Substantia nigra (tissue), 51 donors: ENCODE measurements at places on chromosomes 6 and 20.
A peak's percentile ranks its signal among the peaks of the same experiment; 100 is the strongest.

- DNase-seq: no peak
Observed at GRCh38 chr6:161033667-161034066, 42.1 kb downstream of the MAP3K4 start.

DNA sequence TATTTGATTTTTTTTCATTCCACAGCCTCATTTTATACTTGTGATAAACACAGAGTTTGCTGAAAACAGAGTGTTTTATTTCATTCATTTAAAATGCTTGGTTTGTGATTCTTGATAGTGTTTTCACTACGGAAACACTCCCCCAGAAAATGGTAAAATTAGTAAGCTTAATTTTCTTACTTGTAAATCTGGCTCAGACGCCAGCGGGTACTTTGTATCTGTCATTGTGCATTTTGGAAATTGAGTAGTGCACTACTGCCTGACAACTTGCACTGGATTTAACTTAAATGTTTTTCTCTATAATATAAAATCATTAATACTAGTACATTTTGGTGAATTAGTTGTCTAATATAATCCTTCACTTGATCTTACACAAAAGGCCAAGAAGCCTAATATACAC is 37.0 kb upstream of the HINT3 start:
- no peak for DNase-seq

DNA sequence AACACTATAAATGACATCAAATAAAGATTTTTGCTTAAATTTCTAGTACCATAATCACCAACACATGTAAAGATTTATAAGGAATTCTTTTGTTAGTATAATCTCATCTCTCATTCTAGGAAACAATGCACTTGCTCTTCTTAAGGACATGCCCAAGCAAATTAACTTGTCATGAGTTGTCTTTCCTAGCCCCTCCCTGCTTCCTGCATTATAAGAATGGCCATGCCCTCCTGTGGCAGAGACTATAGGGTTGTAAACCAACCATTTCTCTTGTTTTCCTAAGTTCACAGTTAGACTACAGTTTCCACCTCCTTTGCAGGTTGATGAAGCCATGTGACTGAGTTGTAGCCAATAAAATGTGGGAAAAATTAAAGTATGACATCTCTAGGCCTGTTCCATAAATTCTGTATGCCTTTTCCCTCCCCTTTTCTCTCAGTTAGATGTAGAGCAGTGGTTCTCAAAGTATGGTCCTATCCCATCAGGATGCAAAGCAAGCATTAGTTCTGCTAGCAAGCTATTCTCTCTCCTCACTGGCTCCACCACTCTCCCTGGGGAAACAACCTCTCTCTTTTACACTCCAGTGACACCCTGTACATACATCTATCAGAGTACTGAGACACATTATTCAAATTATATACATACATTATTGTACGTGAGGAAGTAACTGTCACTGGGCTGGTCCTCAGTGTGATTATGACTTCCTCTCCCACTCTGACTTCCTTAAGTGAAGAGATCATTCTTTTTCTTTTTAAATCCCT is 295.0 kb downstream of the PKHD1 start:
- no peak for DNase-seq

- DNase-seq: no peak
Observed at GRCh38 chr6:158879180-158879579, 60.0 kb upstream of the EZR start.

GRCh38 chr6:134168590-134169208 is 116.3 kb upstream of the SLC2A12 start:
- no peak for DNase-seq

DNA sequence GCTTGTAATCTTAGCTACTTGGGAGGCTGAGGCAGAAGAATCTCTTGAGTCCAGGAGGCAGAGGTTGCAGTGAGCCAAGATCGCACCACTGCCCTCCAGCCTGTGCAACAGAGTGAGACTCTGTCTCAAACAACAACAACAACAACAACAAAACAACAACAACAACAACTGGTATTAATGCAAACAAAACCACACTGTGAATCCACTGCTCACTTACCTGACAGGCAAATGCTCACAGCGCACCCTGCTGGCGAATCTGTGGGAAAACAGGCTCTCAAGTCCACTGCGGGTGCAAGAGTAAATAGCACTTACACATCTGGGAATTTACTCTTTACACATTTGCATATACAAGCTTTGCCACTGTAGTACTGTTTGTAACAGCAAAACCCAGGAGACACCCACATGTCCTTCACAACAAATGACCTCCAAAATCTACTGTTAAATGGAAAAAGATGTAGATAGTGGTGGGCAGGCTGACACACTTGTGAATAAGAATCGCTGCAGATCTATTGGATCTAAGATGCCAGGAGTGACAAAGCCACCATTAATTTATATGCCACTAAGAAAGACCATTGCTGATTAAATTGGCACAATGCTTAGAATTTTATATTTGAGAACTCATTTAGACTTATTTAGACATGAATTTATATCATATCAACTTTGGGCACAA is 29.3 kb downstream of the NSFL1C start:
- peak; percentile 62 for DNase-seq

- no peak for DNase-seq
Observed at GRCh38 chr6:12298017-12298978, 8.1 kb downstream of the EDN1 start.

GRCh38 chr6:132790450-132790849 is 8.0 kb downstream of the SLC18B1 start:
- no peak for DNase-seq

- DNase-seq: no peak
Observed at GRCh38 chr6:24963887-24964570, 28.3 kb upstream of the RIPOR2 start.

DNA sequence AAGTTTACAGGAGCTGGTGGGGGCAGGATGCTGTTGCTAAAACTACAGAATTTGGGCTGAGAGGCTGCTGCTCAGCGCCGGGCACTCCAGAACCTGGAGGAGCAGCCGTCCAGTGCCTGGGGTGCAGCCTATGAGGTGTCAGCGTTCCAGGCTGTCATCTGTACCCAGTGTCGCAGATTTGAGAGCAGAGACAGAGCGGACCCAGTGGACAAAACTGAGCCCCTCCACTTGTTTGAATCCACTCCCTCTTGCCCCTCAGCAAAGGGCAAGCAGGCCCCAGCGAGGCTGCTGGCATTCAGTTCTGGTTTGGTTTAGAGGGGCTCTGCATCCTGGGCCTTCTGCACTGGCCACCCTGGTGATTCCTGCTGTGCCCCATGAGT is 144.3 kb downstream of the TBC1D7 start:
- no peak for DNase-seq

DNA sequence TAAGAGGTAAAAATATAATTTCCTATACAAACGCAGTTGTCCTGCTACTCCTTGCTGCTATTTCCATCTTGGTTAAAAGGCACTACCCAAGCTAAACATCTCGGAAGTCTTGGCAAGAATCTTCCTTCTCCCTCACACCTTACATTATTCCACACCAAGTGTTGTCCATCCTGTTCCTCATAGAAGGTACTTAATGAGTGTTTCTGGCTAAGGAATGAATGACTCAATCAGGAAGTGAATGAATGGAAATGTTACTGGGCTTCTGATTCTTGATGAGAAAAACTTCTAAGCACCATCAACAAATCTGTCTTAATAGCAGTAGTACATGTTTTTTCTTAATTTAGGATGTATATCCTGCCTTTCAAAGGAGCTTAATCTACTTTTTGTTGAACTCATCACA is 40.6 kb upstream of the RSPO3 start:
- no peak for DNase-seq

DNA sequence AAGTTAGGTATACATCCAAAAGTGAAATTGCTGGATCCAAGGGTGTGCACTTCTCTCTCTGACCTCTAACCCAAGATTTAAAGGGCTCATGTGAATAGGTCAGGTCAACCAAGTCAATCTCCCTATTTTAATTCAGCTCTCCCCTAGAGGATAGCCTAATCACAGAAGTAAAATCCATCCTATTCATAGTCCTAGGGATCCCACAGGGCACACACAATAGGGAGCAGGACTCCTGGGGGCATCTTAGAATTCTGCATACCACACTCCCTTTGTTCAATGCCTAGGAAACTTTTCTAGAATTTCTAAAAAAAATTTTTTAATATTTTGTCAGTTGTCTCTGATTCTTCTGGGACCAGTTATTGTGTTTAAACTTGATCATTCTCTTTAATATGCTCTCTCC is 35.1 kb downstream of the CST9L start:
- DNase-seq: no peak

DNA sequence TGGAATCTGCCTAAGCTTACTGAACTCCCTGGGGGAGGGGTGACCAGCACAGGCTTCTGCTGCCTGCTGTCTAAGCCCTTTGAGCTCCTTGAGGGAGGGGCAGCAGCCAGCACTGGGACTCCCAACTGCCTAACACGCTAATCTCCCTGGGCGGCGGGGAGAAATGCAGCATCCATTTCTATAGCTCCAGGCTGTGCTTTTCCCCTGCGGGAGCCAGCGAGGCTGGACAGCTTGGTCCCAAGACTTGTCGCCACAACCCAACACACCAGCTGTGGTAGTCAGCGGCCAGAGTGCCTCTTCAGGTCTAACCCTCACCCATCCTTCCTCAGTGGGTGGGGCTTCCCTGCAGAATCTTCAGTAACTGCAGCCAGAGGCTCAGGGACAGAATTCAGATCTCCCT is 64.6 kb downstream of the VGLL2 start:
- DNase-seq: no peak

DNA sequence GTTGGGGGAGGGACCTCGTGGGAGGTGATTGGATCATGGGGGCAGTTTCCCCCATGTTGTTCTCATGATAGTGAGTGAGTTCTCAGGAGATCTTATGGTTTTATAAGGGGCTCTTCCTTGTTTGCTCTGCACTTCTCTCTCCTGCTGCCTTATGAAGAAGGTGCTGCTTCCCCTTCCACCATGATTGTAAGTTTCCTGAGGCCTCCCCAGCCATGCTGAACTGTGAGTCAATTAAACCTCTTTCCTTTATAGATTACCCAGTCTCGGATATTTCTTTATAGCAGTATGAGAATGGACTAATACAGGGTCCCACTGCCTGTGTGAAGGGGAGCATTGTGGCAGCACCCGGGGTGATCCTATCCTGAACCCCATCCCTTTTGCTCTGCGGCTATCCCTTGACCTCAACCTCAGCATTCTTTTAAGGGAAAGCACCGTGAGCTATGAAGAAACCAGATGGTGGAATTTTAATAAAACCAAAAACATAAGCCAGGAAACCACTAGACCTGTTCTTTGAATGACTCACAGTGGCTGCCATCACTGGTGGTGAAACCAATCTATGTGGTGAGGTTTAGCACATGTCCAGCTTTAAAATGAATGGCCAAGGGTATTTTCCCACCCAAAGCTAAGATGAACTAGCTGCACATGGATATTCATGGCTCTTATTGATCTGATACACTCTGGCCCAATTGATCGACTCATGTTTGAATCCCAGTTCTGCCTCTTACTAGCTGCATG is 62.2 kb downstream of the ZDHHC14 start:
- no peak for DNase-seq

DNA sequence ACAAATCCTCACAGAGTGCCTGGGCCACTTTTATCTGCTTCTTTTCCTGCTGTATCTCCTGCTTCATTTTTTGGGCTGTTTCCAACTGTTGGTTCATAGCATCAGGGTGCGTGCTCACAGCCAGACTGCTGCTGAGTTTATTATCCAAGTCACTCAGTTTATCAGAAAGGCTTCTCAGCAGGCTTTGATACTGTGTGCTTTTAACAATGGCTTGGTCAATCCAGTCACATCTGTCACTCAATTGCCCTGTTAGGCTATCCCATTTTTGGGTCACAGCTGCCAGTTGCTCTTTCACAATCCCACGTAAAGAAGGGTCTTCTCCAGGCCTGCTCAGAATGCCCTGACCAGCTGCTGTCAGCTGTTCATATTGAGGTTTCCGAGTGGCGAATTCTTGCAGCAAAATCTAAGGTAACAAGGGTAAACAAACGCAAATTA is 87.2 kb downstream of the DST start:
- no peak for DNase-seq

DNA sequence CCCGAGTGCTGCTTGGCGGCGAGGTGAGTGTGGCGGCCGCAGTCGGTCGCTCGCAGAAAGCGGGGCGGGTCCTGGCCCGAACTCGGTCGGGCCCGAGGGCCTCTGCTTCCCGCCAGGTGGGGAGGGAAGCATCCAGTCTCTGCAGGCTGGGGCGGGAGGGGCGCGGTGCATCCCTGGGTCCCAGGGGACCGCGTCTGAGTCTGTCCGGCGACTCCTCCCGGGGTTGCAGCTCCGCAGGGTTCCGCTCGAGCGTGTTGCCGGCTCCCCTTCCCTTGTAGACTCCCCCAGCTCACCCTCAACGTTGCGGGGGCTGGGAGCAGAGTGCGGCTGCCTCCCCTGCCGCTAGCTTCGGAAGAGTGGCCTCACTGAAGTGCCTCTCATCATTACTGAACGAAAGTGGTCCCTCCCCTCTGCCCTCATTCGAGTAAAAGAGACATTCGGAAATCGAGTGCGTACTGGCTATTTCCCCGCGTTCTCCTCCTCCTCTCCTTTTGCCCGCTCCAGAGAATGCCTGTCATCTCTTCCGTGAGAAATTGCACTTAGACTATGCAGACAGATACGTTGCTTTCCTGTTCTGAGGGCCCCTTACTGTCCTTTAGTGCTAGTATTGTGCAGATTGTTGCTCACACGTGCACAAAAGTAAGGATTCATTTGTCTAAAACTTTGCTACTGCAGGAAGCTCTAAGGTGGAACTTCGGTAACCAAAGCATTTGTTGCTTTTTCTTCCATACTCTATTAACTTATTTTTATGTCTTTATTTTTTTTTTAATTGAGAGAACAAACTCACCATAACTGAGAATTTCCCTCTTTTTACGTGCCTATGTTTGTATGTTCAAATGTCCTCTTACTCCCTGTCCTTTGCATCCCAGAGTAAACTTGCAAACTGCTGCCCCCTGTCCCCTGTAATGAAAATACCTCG is 751 bp downstream of the MAP3K4 start:
- DNase-seq: no peak

- DNase-seq: no peak
Observed at GRCh38 chr20:6473197-6473596, 294.3 kb upstream of the BMP2 start.

- DNase-seq: peak; percentile 27
Observed at GRCh38 chr6:163941624-163941976, 527.1 kb downstream of the QKI start.

GRCh38 chr6:13733178-13733887 is 21.7 kb upstream of the RANBP9 start:
- DNase-seq: no peak

DNA sequence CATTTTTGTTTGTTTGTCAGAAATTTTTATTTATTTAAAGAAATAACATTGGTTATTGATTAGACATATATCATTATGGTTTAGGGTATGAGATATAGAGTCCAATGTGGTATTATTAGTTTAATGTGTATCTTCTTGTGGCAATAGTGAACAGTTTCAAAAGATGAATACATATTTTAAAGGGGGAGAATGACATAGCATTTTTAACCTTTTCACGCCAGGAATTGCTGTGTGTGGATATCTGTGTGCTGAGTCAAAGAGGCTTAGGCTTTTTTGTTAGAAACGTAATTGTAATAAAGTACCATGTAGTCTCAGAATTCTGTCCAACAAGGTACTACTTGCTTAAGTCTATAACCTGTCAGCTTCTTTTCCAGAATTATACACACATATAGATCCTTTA is 451.6 kb downstream of the ADGRB3 start:
- no peak for DNase-seq

GRCh38 chr6:129753422-129753821 is 43.4 kb upstream of the ARHGAP18 start:
- DNase-seq: no peak

GRCh38 chr20:31819083-31819784 is at the start of gene MYLK2:
Gene MYLK2 (plus strand): TSS chr20:31819356. CDS start chr20:31819581, 225 bp downstream.
- no peak for DNase-seq

- DNase-seq: no peak
Observed at GRCh38 chr6:73564578-73565345, 43.9 kb upstream of the EEF1A1 start.

- DNase-seq: no peak
Observed at GRCh38 chr6:408599-409102, 17.1 kb downstream of the IRF4 start.
